ENCODE measurements at places on chromosomes 5 and 9.

DNA sequence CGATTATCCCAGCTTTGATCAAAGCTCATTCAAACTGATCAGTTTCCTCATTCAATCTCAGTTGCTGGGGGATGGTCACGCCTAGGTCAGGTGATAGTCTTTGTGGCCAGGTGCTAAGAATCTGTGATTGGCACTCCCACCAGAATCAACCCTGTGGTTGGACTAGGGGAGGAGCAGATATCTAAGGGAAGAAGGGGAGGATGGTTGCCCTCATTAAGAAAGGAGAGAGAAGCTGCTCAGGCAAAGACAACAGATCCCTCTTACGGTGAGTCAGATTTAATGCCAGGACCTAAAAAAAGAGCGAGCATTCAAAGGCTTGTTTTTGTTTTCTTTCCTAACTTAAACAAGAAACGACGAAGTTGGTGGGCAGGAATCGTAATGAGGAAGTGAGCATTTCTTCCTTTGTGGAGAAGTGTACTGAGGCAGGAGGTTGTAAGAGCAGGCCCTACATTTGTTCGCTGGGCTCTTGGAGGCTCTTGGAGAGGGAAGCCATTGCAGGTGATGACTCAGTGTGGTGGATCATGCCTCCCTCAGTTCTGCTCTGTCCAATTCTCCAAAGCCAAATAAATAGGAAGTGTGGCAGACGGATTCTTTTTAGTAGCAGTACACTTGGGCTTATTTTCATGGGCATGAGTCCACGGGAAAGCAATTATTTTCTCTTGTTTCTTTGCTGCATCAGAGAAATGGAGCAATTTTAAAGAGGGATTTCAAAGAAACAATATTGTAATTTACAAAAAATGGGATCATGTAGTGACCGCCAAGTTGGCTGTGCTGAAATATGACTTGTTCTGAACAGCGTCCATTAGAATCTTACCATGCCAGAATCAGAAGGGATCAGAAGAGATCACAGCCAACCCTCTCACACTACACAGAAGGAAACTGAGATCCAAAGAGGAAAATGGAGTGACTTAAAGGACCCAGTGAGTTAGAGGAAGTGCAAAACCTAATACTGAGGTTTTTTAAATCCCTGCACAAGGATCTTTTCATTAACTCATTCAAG is 18.7 kb upstream of the TGFBR1 start:
- peak; percentile 40 for DNase-seq

- peak; percentile 64 for DNase-seq
These were observed 213.6 kb upstream of the S1PR3 start for GRCh38 chr9:88777498-88778312.

DNA sequence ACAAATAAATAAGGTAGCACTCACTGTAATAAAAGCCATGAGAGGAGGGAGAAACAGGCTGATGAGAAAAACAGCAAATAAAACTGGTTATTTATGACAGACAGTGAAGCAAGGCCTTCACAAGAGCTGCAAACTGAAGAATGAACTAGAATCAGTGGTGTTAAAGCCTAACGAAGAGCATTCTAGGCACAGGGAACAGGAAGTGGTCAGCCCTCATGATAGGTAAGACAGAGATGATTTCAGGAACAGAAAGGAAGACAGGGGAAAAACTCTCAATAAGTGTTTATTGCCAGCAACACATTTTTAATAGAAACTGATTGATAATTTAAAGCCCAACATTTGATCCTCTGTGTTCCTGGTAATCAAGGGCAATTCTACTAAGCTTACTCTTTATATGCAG is 124.5 kb downstream of the EDIL3 start:
- no peak for DNase-seq

DNA sequence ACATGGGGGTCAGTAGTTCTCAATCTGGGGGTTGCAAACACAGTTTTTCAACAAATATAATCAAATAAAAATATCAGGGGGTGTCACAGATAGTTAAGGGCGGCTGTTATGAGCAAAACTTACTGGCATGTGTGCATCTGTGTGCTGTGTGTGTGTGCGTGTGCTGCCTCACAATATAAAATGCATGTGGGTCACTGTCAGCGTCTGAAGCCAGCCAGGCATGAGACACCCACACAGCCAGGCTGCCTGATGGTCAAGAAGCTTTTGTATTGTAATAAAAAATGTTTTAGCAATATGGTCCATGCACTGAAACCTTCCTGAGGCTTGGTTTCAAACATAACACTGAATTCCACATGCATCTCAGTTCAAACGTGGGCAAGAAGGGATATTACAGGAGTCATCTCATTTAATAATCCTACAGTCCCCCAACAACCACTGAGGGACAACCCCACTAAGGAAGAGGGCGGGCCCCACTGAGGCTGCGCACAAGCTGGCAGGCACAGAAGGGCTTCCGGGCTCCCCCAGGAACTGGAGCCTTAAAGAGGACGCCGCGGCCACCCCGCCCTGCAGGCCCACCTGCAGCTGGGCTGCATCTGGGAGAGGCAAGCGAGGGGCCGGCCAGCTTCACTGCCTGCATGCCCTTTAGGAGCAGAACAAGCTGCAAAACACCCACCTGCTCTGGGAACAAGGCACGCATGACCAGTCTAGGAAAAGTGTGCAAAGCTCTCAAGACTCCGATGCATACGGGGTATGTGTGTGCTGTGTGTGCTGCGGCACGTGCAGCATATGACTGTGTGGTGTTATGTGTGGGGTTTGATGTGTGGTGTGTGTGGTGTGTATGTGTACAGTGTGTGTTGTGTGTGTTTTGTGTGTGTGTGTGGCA is 14.1 kb downstream of the SEMA4D start:
- no peak for DNase-seq

GRCh38 chr9:97740848-97741821 is 44.0 kb upstream of the XPA start:
- DNase-seq, result no peak

- DNase-seq, result no peak
These were observed 2.0 kb downstream of the ADCY2 start for GRCh38 chr5:7397937-7398336.

- no peak for DNase-seq
These were observed 27.6 kb downstream of the IRX4 start for GRCh38 chr5:1855075-1855474.

DNA sequence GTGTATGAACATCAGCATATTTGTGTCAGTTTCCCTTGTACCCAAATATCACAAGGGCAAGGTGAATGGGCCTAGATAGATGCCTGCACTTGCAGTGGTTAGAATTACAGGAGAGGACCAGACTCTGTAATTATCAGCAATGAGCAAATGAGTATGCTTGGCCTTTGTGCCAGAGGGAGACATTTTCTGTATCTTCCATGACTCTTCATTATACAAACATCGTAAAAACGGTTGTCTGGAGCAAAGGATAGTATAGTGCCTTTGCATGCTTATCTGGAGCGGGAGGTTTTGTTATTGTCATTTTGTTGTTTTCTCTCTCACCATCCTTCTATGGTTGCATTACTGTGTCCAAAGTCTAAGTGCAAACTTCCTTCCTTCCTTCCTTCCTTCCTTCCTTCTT is 1568.5 kb upstream of the NUDT12 start:
- DNase-seq, result no peak

GRCh38 chr5:125112196-125112595 is 365.8 kb upstream of the ZNF608 start:
- no peak for DNase-seq

- DNase-seq, result no peak
These were observed 148.3 kb downstream of the CACNA1B start for GRCh38 chr9:138025908-138026307.

GRCh38 chr5:91280362-91281269 is 102.5 kb downstream of the ARRDC3 start:
- peak; percentile 53 for DNase-seq

GRCh38 chr5:84568171-84568570 is 183.5 kb upstream of the EDIL3 start:
- DNase-seq, result no peak

GRCh38 chr9:78462611-78463010 is 165.7 kb downstream of the PSAT1 start:
- DNase-seq, result no peak

GRCh38 chr5:69368458-69369339 is 621 bp downstream of the AK6 start:
- DNase-seq, result no peak

DNA sequence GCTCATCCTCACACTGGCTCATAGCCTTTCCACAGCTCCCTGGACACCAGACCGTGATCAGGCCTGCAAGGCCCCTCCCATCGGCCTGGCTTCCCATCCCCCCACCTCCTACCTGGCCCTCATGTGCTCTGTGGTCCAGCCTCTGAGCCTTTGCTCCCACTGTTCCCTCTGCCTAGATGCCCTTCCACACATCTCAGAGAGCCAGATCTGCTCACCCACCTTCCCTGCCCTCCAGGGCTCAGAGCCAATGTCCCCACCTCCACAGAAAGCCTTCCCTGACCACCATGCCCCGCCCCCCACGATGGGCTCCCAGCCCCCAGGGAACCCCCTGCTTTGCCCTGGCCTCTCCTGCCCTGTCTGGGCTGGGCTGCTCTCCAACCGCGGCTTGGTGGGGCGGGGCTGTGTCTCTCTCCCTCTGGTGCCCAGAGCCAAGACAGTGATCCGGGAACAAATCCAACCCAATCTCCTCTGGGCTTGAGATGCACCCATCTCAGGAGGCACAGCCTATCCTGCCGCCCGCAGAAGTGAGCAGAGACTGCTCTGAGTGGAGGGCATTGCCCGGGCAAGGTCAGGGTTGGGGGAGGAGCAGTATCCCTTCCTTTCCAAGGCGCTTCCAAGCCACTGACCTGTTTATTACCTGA is 1.6 kb downstream of the NINJ1 start:
- DNase-seq, result no peak

GRCh38 chr5:44388321-44389089 is 715 bp downstream of the FGF10 start:
- DNase-seq, result no peak

GRCh38 chr5:101675510-101676219 is 620.4 kb downstream of the SLCO4C1 start:
- DNase-seq, result no peak

- no peak for DNase-seq
These were observed 11.2 kb downstream of the ADAMTS2 start for GRCh38 chr5:179333796-179334761.

Data from HL-60 (cell line).